Panc1 (cell line): ENCODE measurements at places on chromosomes 12 and 14.

- DNase-seq = no peak
Measured at GRCh38 chr14:85617791-85618190, 87.8 kb downstream of the FLRT2 start.

DNA sequence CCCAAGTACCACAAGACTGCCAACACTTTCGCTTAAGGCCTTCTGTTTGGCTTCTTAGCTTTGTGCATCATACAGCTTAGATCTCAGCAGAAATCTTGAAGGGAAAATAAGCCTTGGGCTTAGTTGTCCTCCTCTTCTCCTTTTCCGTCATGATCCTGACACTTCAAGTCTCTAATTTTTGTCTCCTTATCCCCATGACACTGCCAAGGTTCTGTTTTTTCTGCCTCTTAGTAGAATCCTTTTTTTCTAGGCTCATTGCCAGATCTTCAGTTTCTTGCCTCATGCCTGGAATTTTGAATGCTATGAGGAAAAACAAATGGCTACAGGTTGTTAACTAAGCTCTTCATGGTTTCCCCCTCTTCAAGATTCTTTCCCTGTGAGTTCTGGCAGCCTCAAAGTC, 450.4 kb downstream of the LRFN5 start:
- no peak for DNase-seq

DNA sequence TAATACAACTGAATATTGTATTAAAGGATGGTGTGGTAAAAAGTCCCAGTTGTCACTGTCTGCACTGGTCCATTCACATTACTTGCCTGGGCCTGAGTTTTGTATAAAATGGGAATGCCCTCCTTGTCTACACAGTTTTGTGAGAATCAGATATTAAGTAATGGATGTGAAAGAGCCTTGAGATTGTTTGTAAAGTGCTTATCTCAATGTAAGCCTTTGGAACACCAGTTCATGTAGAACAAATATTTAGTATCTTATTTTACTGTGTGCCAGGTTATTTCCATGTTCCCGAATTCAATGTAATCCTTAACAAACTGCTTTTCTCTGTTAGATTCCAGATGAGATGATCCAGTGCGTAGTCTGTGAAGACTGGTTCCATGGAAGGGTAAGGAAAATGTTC, 7.5 kb downstream of the UBR7 start:
- no peak for DNase-seq

- DNase-seq = no peak
Measured at GRCh38 chr14:80477388-80478160, 266.3 kb upstream of the DIO2 start.

DNA sequence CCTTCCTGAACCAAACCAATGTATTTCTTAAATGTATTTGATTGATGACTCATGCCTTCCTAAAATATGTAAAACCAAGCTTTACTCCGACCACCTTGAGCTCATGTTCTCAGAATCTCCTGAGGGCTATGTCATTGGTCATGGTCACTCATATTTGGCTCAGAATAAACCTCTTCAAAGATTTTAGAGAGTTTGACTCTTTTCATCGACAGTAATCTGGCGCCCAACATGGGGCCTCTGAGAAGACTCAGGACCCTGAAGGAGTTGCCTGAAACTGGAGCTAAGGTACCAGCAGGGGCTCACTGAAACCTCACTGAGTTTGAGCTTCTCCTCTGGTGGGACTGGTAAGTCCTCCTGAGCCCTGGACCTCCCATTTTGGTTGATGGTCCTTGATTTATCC, 17.2 kb upstream of the PSMC1 start:
- no peak for DNase-seq

DNA sequence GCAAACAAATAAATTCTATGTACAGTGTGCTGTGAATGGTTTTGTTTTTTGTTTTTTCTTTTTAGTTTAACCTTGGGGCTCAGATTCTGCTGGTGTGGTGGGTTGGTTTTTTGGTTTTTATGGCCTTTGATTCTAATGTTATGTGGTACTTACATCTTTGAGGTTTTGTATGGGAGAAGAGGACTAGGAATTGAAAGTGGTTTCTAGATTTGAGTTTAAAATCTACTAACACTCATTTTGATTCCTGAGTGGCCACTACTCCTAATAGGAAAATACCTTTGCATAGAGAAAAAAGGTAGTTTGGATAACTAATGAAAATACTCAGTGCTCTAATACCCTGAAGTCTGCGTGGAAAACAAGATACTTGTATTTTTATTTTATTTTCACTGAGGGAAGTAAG, 137.7 kb downstream of the MON2 start:
- DNase-seq = no peak

DNA sequence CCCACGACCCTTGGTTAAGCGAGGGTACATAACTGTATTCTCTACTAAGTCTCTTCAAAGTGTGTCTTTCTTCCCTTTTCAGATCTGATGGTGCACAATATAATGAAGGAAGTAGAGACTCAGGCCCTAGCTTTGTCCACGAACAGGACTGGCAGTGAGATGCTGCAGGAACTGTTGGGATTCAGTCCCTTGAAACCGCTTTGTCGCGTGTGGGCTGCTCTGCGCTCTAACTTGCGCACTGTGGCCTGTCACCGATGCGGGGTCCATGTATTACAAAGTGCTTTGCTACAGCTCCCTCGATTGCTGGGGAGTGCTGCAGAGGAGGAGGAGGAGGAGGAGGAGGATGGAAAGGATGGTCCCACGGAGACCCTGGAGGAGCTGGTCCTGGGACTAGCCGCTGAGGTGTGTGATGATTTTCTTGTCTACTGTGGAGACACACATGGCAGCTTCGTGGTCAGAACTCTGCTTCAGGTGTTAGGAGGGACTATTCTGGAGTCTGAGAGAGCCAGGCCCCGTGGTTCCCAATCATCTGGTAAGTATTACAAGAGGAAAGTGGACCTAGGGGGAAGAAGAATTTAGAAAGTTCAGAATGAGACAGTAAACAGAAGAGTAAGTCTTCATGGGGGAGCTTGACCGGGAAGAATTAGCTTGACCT, 803 bp downstream of the NOP9 start:
- no peak for DNase-seq

DNA sequence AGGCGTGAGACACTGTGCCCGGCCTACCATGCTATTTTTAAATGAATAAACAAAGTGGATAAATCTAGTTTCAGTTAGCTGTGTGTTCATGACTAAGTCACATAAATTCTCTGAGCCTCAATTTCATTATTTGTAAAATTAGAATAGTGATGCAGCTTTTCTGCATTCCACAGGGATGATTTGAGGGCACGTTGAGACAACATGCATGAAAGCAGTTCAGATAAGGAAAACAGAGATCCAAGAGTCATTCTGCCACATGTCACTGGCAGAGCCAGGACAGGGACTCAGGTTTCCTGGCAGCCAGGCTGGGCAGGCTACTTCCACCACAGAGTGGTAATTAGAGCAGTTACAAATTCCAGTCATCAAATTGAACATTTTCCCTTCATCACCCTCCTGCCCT, 2.9 kb upstream of the PPP4R4 start:
- no peak for DNase-seq

DNA sequence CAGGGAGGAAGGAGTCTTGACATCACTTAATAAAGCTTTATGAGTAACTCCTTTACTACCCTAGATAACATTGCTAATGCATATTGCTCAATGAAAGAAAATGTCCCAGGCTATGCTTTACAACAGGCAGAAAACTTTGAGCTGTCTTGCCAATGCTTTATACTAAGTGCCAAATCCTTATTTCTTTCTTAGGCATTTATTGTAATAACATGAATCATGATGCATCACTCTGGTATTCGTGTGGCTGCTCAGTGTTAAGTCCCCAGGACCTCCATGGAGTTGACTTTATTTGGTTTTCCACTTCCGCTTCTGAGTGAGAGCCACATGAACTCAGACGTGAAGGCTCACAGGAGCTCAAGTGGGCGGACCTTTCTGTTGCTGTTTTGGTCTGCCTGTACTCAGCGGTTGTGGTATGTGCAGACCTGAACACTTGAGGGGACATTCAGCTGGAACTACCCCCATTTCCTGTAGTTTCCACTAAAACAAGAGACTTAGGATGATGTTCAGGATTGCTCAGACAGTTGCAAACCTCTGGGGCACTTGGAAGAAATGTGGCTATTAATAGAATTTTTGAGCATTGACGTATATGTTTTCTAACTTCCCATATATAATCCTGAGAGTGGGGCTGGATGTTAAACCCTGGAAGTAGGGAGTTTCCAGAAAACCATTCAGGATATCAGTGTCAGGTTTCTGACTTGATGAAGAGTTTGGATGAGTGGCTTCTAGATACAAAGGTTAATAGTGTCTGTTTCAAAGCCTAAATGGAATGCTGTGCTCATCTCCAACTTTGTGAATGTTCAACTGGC, 258.6 kb downstream of the MSRB3 start:
- DNase-seq = peak; percentile 82

GRCh38 chr14:44462381-44462780, 44.7 kb downstream of the FSCB start:
- no peak for DNase-seq

- no peak for DNase-seq
Measured at GRCh38 chr12:2119266-2119665, 66.5 kb downstream of the CACNA1C start.

DNA sequence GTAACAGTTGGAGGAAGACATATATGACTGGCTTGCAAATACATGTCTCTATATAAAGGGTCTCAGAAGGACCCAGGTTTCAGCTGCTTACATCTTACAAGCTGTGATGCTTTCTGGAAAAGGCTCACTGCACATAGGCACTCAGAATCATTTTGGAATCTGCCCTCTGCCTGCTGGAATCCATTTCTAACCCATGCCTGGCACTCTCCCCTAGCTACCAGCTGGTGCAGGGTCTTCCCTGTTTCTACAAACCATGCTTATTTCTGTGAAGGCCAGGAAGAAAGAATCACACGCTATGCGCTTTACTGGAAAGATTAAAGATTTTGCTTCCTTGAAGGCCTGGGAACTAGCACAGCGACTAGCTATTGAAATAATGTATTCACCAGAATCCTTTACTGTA, 151.3 kb downstream of the DICER1 start:
- DNase-seq = no peak

GRCh38 chr12:3604286-3604685, 113.3 kb downstream of the PRMT8 start:
- DNase-seq = no peak

DNA sequence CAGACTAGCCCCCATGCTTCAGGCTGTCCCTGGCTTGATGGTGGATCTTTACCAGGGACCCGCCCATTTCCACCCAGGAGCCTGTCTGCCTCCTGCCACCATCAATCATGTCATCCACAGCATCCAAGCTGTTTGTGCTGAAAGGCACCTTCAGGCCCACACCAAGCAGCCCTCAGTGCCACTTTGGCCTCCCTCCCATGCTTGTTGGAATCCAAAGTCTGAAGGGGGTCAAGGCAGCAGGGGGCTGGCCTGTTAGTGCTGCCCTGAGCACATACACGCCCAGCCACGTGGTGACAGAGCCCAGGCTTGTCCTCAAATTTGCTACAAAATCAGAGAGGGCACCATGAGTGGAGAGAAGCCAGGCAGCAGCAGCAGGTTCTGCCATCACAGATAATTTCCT, 1146.8 kb downstream of the FSCB start:
- DNase-seq = no peak

DNA sequence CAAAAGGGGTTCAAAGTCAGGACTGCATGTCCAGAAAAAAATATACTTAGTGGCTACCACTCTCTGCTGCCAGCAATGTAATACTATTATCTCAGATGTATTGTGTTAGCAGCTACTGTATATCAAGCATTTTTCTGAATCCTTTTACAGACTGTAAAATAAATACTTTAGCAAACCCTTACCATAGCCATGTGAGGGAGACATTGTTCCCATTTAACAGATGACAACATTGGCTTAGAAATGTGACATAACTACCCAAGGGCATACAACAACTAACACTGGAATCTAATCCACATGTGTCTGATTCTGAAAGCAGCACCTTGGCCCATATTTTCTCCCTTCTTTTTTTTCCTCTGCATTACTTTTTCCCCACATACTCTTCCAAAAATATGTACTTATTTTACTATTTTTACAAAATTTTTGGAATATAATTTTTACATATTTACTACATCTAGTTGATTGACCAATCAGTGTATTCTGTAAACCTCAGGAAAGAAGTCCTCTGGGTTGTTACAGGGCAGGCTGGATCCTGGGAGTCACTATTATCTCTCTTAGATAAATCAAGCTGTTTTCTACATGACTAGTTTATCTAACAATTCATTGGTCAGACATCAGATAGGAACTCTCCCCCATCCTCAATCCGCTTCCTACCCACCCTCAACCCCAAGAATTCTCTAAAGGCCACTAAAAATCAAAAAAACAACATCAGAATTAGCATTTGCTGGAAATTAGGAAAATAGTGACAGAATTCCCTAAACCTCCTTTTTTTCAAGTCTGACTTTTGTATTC, 154.1 kb downstream of the BTG1 start:
- DNase-seq = no peak

DNA sequence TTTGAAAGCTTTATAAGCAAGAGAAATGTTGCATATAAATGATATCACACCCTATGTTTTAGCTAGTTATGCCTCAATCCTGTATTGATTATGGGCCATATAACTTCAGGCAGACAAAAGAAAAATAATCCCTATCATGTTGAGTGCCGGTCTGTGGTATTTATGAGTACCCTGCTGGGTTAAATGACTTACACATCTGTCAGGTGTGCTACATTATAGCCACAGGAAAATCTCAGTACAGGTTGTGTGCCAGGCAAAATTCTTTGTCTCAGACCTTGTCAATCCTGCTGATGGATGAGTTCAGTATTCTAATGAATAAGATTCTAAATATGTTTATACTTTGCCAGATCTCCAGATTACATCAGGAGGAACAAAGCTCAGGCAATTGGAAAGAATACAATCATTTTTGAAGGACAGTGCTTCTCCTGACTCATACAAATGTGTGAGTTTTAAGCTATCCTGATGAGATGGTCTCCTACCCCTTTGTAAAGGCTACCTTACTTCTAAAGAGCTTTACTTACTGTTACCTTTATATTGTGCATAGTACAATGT, 109.8 kb upstream of the FOXG1 start:
- DNase-seq = no peak

DNA sequence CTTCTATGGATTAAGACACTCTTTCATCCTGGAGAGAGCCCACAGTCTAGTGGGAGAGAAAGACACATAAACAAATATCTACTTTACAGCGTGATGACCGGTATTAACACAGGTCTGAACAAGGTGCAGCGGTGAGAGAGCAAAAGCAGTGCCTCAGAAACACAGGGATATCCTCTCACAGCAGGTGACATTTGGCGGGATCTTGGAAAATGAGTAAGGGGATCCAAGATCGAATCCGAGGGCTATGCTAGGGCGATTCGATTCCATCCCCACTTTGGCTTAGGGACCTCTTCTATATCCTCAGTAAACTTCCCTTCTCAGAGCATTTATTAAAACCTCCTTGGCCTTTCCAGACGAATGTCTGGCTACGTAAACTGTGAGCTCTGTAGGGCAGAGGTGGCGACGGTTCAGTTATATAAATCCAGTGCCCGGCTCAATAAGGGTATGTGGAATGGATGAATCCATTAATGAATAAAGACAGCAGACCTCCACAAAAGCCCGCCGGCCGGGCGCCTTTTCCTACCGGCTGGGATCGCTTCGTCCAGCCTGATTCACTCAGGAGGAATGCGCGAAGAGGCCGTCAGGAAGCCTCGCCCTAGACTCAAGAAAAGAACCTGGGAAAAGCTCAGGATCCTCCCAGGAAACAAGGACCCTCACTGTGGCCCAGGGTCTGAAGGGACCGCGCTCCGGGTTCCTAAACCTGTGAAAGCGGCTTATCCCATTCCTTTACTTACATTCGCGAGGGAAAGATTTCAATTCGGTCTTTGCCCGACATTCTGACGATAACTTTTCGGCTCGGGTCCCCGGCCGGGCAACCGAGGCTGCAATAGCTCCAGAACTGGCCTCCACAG, 455 bp downstream of the ATP6V1D start:
- DNase-seq = no peak

- DNase-seq = no peak
Measured at GRCh38 chr12:14272956-14273912, 92.2 kb upstream of the ATF7IP start.

- no peak for DNase-seq
Measured at GRCh38 chr12:72388322-72388721, 116.2 kb downstream of the TRHDE start.
